ENCODE measurements at places on chromosomes 1 and 21.
A peak's percentile ranks its signal among the peaks of the same experiment; 100 is the strongest.

GRCh38 chr1:118223426-118223825 lies 38.4 kb upstream of the SPAG17 start:
- DNase-seq = peak; percentile 1

GRCh38 chr1:208462761-208463160 lies 218.6 kb upstream of the PLXNA2 start:
- no peak for DNase-seq

DNA sequence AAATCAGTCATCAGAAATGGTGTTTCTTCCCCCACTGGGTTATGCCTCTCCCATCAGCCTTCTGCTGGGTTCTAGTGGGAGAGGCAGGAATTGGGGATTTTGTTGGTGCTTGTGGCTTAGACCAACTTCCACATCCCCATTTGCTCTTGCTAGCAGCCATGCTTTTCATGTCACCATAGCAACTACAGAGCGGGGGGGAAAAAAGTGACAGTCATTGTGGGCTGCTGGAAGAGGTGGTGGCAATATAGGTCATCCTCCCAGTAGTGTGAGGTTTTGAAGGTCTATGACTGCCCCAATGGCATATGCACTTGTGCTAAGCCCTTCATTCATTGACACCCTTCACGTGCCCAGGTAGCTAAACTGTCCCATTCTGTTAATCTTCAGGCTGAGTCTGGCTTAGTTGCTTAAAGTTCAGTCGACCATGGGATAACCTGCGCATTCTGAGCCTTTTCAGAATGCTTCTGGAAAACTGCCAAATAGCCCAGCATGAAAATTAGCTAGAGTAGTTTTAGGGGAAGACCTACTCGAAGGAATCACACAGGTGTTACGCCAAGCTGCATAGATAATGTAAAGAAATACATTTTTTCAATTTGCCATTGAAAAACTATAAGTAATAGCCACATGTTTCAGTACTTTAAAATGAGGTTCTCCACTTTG lies 53.7 kb upstream of the ZNF326 start:
- no peak for DNase-seq

DNA sequence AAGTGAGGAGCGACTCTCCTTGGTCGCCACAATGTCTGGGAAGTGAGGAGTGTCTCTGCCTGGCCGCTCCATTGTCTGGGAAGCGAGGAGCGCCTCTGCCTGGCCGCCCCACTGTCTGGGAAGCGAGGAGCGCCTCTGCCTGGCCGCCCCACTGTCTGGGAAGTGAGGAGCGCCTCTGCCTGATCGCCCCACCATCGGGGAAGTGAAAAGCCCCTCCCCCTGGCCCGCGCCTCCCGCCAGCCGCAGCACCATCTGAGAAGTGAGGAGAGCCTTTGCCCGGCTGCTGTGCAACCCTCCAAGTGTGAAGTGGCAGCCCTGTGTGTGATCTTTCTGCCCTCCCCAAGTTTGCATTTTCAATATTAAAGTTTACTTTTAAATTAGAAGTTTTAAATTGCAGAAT lies 95.0 kb upstream of the PPP2R5A start:
- no peak for DNase-seq
